Suprapubic skin (tissue), 4 donors: ENCODE measurements at places on chromosomes 4 and X. TPM values are rescaled to one million over a fixed set of nuclear protein-coding genes. Genes with fewer than 3 reads are reported as not detected.

Gene NHS
- 7.3 TPM for total RNA-seq

DNA sequence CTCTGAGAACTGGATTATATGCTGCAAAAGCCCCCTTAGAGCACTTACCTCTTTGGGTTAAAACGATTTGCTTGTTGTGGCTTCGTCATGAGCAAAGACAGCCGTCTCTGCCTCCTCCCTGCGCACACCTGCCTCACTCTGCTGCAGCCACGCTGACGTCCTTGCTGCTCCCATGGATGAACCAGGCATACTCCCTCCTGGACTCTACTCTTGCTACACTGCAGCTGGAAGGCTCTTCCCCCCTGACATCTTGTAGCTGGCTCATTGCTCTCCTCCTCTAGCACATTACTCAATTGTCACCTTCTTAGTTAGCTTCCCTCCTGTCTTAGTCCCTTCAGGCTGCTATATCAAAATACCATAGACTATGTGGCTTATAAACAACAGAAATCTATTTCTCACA is 59.3 kb downstream of the FAM114A1 start:
- no peak overlapping the region for H3K27ac ChIP-seq
- no peak for DNase-seq
- peaks cover 73% of the 10 kb centered on the region for H3K36me3 ChIP-seq

Gene MSANTD1
- 0.72 TPM for total RNA-seq

DNA sequence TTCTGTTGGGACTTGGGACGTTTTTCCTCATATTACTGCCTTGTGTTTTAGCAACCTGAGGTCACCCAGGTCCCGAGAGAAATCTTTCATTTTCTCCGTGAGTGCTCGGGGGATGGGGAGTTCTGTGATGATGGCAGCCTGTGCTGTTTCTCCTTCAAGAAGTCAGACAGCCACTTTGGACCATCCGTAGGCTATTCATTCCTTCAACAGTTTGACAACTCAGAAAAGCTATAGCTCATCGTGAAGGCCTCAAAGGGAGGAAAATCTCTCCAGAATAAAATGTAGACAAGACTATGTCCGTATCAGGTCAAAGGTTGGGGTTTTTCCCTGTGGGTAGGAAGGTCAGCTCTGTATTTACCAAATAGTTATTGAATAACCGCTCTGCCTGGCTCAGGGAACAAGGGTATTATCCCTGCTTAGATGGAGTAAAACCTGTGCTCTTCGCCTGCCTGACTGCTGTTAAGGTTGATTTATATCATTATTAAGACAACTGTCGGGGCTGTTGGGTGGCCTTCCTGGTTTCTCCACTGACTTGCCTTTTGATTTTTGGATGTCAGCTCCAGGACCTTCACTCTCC is 36.6 kb downstream of the FAM114A1 start:
- no peak overlapping the region for H3K4me3 ChIP-seq
- H3K4me1 ChIP-seq: no peaks in the 10 kb centered on the region
- no peak overlapping the region for H3K27ac ChIP-seq
- DNase-seq: no peak

Gene CSAG1
- not detected for total RNA-seq

- no peak for DNase-seq
- no peak overlapping the region for H3K4me3 ChIP-seq
- H3K36me3 ChIP-seq: no peaks in the 10 kb centered on the region
- H3K4me1 ChIP-seq: peaks cover 8% of the 10 kb centered on the region
Observed at GRCh38 chr4:85717847-85718246, 242.9 kb downstream of the ARHGAP24 start.

- DNase-seq: no peak
- H3K27me3 ChIP-seq: no peaks in the 10 kb centered on the region
- H3K4me1 ChIP-seq: peaks cover 2% of the 10 kb centered on the region
- H3K27ac ChIP-seq: no peak overlapping the region
- no peaks in the 10 kb centered on the region for H3K36me3 ChIP-seq
Observed at GRCh38 chr4:125042041-125042440, 272.7 kb upstream of the FAT4 start.

Gene ZNF141
- total RNA-seq: 14.7 TPM

GRCh38 chr4:185504098-185505047 is 30.9 kb downstream of the PDLIM3 start:
- H3K27me3 ChIP-seq: no peaks in the 10 kb centered on the region
- no peak overlapping the region for H3K4me3 ChIP-seq
- no peaks in the 10 kb centered on the region for H3K36me3 ChIP-seq
- H3K27ac ChIP-seq: no peak overlapping the region

DNA sequence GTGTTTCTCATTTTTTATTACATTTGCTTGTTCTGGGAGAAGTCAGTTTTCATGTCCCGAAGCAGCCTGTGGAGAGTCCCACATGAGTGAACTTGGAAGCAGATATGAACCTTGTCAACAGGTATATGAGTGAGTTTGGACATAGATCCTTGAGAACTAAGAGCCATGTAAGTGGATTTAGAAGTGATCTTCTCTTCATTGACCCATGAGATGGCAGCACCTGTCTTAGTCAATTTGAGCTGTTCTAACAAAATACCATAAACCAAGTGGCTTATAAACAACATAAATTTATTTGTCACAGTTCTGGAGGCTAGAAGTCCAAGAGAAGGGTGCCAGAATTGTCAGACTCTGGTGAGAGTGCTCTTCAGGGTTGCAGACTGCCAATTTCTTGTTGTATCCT is 1043.8 kb downstream of the ADGRL3 start:
- H3K4me1 ChIP-seq: no peaks in the 10 kb centered on the region
- no peak overlapping the region for H3K4me3 ChIP-seq
- no peak for DNase-seq
- H3K36me3 ChIP-seq: no peaks in the 10 kb centered on the region
- H3K27ac ChIP-seq: no peak overlapping the region

Gene AKAP14
- not detected for total RNA-seq

Gene ESX1
- not detected for total RNA-seq
